ENCODE measurements at places on chromosomes 2 and 18.

GRCh38 chr2:219560037-219560892 is 11.1 kb downstream of the OBSL1 start:
- no peak for DNase-seq

DNA sequence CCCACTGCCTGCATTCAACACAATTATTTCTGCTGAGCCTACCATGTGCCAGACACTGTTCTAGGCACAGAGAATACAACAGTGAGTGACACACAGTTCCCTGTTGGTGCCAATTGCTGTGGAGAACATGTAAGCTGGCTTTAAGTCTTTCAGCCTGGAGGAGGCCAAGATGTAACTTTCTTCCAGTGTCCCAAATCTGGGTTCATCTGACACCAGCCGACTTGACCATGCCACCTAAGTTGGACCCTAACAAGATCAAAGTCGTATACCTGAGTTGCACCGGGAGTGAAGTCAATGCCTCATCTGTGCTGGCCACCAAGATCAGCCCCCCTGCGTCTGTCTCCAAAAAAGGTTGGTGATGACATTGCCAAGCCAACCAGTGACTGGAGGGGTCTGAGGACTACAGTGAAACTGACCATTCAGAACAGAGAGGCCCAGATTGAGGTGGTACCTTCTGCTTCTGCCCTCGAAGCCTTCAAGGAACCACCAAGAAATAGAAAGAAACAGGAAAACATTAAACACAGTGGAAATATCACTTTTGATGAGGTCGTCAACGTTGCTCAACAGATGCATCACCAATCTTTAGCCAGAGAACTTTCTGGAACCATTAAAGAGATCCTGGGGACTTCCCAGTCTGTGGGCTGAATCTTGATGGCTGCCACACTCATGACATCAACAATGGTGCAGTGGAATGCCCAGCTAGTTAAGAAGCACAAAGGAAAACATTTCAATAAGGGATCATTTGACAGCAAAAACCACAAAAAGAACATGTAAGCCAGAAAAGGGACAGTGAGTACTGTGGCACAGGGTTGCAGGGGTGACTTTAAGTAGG is 6.3 kb downstream of the TRABD2A start:
- DNase-seq = no peak

GRCh38 chr2:17960925-17961324 is 82.5 kb downstream of the KCNS3 start:
- no peak for DNase-seq

DNA sequence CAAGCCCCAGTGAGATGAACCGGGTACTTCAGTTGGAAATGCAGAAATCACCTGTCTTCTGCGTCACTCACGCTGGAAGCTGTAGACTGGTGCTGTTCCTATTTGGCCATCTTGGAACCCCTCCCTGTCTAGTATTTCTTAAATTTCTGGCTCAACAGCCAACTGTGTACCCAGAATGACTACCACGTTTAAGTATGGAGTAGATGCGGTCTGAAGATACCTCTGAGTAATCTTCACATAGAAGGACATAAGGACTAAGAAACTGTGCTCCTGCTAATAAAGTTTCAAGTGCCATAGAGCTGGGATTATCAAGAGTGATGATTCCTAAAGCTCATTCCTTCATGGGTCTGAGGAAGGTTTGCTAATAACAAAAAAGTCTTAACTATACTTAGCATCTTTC is 20.4 kb downstream of the TRAK2 start:
- DNase-seq = no peak

DNA sequence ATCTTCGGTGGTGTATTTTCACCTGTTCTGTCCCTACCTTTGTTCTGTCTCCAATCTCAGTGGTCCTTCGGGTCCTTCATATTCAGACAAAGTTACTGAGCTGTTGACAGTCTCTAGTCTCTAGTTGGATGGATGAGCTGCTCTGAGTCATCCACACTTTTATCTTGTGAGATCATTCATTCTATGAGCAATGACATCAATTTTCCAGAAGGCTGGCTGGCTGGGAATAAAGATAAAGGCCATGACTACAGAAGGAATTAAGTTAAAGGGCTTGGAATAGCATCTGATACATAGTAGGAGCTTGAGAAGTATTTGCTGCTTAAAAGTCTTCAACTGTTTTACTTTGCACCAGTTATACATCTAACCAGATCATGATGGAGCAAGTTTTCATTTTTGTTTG is 43.1 kb upstream of the SLC39A10 start:
- no peak for DNase-seq

DNA sequence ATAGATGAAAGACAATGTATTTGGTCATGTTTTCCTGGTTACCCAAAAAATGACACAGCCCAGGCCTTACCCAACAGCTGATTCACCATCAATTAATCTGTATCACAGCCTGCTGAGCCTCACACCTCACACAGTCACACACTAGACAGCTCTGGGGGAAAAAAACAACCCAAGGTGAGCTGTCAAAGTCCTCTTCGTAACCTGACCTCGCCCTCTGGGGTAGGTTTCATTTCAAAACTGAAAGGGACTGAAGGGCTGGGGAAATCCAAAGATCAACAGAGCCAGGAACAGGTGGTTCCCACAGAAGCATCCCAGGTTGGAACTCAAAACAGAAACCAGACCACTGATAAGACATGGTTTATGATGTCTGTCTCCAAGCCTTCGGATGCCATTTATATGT is 18.2 kb upstream of the PCBP1 start:
- no peak for DNase-seq

GRCh38 chr2:165348441-165348840 is 109.2 kb downstream of the SCN2A start:
- DNase-seq = no peak

- no peak for DNase-seq
These were observed 58.3 kb downstream of the DOCK10 start for GRCh38 chr2:224983712-224984554.

- no peak for DNase-seq
These were observed 206.2 kb downstream of the SRBD1 start for GRCh38 chr2:45404807-45405297.

DNA sequence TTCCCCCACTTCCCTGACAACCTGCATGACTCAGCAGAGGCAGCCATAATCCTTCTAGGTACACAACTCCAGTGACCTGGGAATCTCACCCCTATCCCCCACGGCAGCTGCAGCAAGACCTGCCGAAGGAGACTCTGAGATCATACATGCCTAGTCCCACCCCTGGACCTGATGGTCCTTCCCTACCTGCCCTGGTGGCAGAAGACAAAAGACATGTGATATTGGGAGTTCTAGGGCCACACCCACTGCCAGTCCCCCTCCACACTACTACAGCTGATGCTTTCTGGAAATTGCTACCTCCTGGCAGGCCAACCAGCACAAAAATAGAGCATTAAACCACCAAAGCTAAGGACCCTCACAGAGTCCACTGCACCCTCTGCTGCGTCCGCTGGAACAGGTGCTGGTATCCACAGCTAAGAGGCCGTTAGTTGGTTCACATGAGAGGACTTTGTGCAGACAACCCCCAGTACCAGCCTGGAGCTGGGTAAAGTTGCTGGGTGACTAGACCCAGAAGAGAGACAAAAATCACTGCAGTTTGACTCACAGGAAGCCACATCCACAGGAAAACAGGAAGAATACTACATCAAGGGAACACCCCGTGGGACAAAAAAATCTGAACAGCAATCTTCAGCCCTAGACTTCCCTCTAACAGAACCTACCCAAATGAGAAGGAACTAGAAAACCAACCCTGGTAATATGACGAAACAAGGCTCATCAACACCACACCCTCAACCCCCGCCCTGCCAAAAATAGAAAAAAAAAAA is 12.5 kb downstream of the MARCO start:
- no peak for DNase-seq

- DNase-seq = no peak
These were observed 45.4 kb upstream of the PTMA start for GRCh38 chr2:231662811-231663457.

GRCh38 chr18:73408469-73408868 is 540.7 kb upstream of the NETO1 start:
- DNase-seq = no peak

- no peak for DNase-seq
These were observed 88.2 kb downstream of the MTCL1 start for GRCh38 chr18:8793445-8794155.

DNA sequence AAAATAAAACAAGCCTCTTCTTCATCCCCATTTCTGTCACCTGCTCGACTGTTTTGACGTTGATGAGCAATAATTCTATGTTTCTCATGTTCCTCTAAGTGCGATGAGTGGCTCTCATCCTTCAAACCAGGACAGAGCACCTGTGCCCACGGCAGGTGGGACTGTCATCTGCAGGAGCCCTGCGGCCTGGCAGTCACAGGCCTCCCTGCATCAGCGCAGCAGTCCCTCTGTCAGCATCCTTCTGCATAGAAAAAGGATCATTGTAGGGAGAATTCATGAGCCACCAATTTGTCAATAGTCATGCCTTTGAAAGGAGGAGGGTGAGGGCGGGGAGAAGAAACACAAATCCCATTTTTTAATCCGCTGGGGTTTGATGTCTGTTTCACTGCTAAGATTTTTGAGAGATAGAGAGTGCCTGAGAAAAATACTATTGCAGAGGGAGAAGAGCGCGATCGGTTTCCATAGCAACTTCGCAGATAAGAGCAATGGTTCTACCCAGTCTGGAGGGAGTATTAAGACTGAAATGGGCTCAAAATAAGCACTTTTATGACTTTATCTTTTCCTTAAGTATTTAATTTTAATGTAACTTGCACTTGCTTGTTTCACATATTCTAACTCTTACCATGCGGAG is 234.3 kb upstream of the NCKAP5 start:
- DNase-seq = no peak

DNA sequence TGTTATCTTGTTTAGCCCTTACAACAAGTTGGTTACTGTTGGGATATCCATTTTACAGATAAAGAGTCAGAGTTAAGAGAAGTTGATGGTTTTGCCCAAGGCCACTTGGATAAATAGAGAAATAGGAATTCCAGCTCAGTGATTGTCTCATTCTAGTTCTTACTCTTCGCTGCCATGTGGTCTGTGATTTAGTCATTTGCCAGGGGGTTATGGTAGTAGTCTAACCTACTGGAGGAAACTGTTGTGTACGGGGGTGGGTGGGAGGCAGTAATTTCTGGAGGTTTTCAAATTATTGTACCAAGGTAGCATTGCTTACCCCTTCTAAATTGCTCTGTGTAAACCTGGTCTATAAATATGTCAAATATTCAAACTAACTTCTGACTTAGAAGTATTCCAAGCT is 110.4 kb downstream of the MAP2 start:
- DNase-seq = no peak

GRCh38 chr2:67719351-67719750 is 322.2 kb downstream of the ETAA1 start:
- no peak for DNase-seq

GRCh38 chr2:241314226-241315092 is 1.0 kb downstream of the HDLBP start:
- DNase-seq = no peak

GRCh38 chr2:236998758-236999157 is 86.9 kb upstream of the COPS8 start:
- no peak for DNase-seq

DNA sequence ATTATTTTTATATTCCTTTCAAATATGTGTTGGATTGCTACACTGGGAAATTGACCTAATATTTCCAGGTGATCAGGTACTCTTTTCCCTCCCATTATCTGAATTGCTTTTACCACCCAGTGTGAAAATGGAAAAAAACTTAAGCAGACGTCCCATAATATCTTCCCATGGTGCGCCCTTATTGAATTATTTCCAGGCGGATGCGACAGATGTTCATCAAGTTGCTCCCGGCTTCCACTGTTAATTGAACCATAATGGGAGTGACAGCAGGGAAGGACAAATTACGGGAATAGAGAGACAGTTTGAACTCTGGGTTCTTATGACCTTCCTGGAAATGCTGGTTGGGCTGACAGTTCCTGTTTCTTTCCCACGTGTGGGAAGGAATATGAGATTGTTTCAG is 93.3 kb downstream of the THSD7B start:
- no peak for DNase-seq

DNA sequence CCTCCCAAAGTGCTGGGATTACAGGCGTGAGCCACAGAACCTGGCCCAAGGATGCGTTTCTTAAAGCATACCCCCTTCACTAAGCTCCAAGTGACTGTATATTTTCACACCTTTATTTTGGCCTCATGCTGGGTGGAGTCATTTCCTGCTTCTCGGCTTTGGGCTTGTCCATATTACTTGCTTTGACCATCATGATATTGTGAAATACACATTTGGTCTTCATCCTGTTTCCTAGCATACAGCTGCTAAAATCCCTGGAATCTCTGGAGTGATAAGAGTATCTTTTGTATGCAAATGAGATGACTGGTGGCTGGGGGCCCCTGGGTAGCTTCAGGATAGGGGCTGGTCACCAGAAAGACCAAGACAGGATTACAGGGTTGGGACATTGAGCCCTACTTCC is 17.6 kb upstream of the COLEC12 start:
- no peak for DNase-seq

DNA sequence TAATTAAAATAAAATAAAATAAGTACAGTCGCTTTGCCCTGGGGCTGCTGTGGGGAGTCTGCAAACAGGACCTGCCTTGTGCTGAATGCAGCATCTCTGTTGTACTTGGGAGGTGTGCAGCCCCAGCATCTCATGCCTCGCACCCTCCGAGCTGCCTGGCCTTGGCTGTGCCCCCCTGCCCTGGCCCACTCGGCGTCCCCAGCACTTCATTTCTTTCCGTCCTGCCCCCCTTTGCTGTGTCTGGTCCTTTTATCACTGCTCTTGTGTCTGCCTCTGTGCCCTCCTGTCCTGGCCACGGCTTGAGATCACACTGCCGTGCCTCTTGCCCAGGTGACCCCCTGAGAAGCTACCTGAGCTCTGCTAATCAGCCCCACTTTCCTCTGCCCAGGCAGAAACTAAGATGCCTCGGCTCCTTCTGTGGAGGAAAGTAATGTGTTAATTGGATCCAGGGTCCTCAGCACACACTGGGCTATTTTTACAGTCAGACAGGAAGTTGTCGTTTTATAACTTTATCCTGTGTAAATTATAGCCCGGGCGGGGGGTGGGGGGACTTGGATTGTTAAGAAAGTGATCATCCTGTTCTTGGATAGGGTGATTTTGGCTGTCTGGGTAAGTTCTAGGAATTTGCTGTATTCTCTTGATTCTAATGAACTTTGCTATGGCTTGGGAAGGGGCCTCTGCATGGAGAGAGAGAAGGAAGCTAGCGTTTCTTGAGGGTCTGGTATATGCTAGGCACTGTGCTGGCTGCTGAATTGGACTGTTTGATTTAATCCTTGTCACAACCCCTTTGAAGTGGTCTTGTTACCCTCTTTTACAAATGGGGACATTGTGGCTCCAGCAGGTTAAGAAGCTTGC is 69.4 kb downstream of the AGAP1 start:
- no peak for DNase-seq

GRCh38 chr2:217863883-217864282 is 138.9 kb downstream of the TNS1 start:
- DNase-seq = no peak

DNA sequence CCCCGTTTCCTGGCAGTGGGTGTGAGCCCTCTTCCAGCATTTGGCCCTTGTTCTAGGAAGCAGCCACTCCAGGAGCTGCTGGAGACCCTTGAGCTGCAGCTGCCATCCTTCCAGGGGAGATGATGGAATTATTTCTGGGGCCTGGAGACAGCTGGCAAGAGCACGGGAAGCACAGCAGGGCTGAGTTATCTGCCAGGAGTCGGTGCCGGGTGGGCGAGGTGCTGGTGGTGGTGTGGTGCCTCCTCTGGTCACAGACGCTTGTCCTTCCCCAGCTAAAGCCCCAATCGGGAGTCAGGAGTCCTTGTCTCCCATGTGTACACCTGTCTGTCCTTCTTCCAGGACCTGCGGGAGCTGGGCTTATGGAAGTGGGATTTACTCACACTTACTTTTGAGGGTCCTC is 36.0 kb downstream of the DPYSL5 start:
- no peak for DNase-seq

GRCh38 chr2:219038600-219038999 is 2.7 kb downstream of the CFAP65 start:
- DNase-seq = no peak

- no peak for DNase-seq
These were observed 6.8 kb downstream of the MARCHF4 start for GRCh38 chr2:216365518-216365917.
